ENCODE measurements at places on chromosomes 7 and 10.
A peak's percentile ranks its signal among the peaks of the same experiment; 100 is the strongest.

DNA sequence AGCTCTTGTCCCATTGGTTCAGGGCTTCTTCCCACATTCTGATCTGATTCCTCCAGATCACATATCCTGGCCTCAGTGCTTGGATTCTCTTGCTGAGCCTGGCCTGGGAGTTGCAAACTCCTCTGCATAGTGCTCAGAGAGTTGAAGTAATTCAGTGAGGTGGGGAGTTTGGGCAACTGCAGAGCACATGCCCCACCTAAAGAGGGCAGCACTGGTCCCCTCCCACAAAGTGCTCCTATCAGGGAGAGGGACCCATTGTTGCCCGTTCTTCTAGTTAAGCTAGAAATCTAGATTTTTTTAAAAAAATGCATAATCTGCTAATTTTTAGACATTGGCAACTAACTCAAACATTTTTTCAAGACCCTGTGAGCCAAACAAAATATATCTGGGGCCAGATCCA lies 45.1 kb downstream of the CHN2 start:
- no peak for DNase-seq

DNA sequence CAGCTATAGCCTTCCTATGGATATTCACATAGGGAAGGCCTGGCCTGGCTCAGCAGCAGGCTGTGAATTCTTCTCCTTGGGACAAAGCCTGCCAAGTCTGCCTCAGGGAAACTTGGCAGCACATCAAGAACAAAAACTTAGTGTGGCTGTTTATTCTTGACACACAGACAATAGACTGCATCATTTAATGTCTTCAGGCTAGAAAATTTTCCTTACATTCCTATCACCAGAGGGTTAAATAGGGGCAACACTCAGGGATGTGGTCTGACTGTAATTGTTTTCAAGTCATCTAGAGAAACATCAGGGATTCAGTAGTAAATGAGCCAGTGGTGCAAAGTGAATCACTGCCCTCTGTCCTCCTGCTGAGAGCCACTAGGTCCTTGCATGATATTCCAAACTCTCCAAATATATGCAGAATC lies 137.3 kb downstream of the SEMA3C start:
- DNase-seq, result no peak

- DNase-seq, result no peak
Observed at GRCh38 chr7:49166441-49166840, 242.1 kb downstream of the CDC14C start.

DNA sequence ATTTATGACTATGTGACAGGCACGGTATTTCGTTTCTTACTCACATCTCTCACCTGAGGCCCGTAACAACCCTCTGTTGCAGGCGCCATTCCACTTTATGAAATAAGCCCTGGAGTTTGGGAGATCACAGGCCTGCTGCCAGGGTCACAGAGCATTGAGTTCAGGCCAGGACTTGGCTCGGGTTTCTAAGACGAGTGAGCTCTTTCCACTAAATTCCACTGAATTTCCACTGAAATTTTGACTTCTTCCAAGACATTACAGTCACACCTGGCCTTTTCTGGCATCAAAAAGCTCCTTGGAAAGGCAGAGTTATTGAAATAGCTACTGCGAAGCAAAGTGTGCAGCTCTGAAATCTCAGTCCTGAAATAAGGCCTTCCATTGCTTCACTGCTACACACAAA lies 282.8 kb upstream of the MGMT start:
- no peak for DNase-seq

DNA sequence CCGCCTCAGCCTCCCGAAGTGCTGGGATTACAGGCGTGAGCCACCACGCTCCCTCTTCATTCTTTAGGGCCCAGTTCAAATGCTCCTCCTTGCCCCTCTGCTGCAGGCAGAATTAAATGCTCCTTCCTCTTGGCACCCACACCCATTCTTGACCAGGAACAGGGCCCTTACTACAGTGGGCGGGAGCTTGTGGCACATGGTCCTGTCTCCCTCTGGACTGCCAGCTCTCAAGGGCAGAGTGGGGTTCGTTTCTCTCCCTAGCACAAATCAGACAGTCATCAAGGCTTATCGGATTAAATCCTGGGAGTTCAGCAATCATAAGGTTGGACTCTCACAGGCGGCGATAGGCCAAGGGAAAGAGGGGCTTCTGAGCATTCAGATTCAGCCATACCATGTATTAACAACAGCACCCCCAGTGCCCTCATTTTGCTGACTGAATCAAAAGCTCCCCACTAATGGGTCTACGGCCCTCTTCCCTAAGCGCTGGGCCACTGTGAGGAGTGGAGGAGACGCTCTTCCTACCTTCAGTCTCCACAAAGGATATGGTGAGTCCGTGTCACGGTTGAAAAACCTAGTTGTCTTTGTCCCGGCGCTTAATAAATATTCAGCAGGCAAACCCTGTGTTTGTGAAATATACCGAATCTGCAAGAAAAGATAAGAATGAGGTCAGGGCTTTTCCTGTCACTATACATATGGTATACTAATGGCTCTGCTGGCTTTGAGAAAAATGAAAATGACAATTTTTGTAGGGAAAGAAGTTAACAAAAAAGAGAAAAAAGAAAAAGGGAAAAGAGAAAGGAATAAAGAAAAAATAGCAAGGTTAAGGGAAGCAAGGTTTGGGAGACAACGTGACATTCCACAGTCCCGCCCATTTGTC lies 107.4 kb downstream of the CLEC2L start:
- DNase-seq, result no peak

- DNase-seq, result no peak
Observed at GRCh38 chr10:119328223-119328622, 120.9 kb downstream of the GRK5 start.

DNA sequence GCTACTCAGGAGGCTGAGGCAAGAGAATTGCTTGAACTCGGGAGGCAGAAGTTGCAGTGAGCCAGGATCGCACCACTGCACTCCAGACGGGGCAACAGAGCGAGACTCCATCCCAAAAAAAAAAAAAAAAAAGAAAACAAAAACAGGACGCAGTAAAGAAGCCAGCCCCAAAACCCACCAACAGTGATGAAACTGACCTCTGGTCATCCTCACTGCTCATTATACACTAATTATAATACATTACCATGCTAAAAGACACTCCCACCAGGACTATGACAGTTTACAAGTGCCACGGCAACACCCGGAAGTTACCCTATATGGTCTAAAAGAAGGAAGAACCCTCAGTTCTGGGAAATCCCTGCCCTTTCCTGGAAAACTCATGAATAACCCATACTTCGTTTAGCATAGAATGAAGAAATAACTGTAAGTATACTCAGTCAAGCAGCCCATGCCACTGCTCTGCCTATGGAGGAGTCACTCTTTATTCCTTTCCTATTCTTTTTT lies 40.0 kb upstream of the EIF4H start:
- no peak for DNase-seq

DNA sequence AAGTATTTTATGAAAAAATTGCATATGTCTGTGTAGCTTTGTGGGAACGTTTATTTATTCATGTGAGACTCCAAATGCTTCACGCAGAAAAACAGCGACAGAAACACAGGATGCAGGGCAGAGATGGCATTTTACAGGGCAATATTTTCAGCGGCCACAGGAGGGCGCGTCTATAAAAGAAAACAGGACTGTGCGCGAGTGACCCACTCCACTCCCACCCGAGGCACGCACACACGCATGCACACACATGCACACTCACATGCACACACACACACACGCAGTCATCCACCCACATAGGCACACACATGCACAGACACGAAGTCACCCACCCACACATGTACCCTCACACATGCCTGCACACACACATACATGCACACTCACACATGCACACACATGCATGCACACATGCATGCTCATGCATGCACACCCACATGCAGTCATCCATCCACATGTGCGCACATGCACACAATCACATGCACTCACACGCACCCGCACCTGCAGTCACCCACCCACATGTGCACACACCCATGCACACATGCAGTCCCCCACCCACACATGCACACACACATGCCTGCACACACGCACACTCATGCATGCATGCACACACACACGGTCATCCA lies 96.3 kb downstream of the DNAJB6 start:
- DNase-seq, result peak; percentile 38

DNA sequence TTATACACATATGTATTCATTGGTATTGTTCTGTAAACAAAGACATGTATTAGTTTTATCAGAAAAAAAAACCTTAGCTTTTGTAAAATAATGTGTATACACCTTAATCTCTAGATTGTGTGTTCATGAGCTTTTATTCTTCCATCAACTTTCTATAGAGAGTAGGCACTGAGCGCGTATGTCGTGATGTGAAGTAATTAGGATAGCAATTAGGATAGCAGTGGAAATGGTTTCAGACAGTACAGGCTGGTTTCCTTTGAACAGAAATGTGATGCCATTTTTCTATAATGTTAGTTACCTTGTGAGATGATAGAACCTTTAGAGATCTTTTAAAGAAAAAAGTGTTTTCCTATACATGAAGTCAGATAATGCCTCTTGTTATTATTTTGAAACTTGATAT lies 237.7 kb upstream of the LRRN3 start:
- DNase-seq, result no peak

GRCh38 chr10:94217411-94217810 lies 145.3 kb downstream of the NOC3L start:
- no peak for DNase-seq

DNA sequence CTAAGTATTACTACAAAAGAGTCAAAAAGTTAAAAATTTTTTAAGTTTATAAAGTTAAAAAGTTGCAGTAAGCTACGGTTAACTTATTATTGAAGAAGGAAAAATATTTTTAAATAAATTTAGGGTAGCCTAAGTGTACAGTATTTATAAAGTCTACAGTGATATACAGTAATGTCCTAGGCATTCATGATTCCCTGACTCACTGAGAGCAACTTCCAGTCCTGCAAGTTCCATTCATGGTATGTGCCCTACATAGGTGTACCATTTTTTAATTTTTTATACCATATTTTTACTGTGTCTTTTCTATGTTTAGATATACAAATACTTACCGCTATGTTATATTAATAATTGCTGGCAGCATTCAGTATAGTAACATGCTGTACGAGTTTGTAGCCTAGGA lies 92.3 kb downstream of the CTNNA3 start:
- no peak for DNase-seq

DNA sequence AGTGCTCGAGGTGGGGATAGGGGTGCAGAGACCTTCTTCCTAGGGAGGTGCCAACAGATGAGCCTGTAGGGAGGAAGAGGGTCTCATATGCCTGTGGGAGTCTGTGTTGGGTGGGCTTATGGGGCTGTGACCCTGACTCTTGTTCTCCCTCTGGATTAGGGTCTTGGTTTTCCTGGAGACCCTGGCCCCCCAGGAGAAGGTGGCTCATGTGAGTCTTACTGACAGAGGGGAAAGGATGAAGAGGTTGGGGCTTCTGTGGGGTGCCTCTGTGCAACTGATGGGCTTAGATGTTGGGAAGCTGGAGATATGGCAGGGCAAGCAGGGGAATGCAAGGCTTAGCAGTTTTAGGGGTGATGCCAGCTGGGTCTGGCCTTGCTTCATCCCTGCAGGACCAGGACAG lies 20.2 kb upstream of the VOPP1 start:
- DNase-seq, result no peak

GRCh38 chr7:21526007-21526406 lies 16.8 kb upstream of the DNAH11 start:
- no peak for DNase-seq

GRCh38 chr7:36487756-36488336 lies 98.2 kb downstream of the ANLN start:
- DNase-seq, result no peak

- DNase-seq, result no peak
Observed at GRCh38 chr7:130345136-130345535, 520 bp downstream of the CPA5 start.

Measured in stimulated activated CD8-positive, alpha-beta memory T cell treated with anti-CD3 and anti-CD28 coated beads, Interleukin-7, amount 100 ng/mL, for 1 hour (primary cell).